ENCODE measurements at places on chromosomes 16 and 17.

DNA sequence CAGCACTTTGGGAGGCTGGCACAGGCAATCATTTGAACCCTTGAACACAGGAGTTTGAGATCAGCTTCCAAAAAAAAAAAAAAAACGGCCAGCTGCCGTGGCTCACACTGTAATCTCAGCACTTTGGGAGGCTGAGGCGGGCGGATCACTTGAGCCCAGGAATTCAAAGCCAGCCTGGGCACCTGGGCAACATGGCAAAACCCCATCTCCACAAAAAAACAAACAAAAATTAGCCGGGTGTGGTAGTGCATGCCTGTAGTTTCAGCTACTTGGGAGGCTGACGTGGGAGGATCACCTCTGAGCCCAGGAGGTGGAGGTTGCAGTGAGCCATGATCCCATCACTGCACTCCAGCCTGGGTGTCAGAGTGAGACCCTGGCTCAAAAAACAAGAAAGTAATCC lies 39.0 kb downstream of the GRB2 start:
- H3K36me3 ChIP-seq: no peaks in the 10 kb centered on the region
- no peak overlapping the region for H3K4me3 ChIP-seq
- no peak for DNase-seq
- H3K27me3 ChIP-seq: no peaks in the 10 kb centered on the region
- H3K27ac ChIP-seq: no peak overlapping the region
- peaks cover 96% of the 10 kb centered on the region for H3K4me1 ChIP-seq

DNA sequence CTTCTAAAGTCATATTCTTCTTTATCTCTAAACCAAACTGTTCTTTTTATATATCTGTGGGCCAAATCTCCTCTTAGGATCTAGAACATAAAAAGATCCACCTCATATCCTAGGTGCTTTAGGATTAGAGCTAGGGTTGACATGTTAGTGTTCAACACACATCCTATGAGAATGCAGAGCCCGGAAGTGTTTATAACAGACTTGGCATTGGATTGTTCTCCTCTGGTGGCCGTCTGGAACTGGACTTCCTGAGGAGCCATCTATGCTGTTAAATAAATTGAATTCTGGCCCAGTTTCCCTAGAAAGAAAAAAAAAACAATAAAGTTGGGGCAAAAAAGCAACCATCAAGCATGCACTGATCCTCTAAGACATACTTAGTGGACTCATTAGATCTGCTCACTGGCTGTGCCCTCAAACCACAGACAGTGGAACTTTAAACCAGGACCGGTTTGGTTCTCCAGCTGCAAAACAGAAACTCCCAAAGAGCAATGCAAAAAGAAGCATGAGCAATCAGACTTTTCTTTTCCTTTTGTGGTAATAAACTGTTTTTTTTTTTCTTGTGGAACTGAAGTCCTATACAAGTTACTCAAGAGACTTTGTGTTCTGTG lies 182.5 kb downstream of the ZNF18 start:
- H3K27ac ChIP-seq: no peak overlapping the region
- no peak overlapping the region for H3K4me3 ChIP-seq
- no peaks in the 10 kb centered on the region for H3K27me3 ChIP-seq
- H3K4me1 ChIP-seq: no peaks in the 10 kb centered on the region
- no peaks in the 10 kb centered on the region for H3K36me3 ChIP-seq

- peaks cover 5% of the 10 kb centered on the region for H3K36me3 ChIP-seq
- H3K27ac ChIP-seq: no peak overlapping the region
- no peaks in the 10 kb centered on the region for H3K27me3 ChIP-seq
Measured at GRCh38 chr17:5209396-5209795, 17.7 kb upstream of the ZNF594 start.

- no peaks in the 10 kb centered on the region for H3K4me1 ChIP-seq
- H3K27me3 ChIP-seq: no peaks in the 10 kb centered on the region
- DNase-seq: no peak
- H3K36me3 ChIP-seq: no peaks in the 10 kb centered on the region
- no peak overlapping the region for H3K4me3 ChIP-seq
Measured at GRCh38 chr16:84032458-84033178, 10.0 kb downstream of the SLC38A8 start.

- no peaks in the 10 kb centered on the region for H3K36me3 ChIP-seq
- no peaks in the 10 kb centered on the region for H3K27me3 ChIP-seq
- no peak overlapping the region for H3K4me3 ChIP-seq
- no peaks in the 10 kb centered on the region for H3K4me1 ChIP-seq
- DNase-seq: no peak
Measured at GRCh38 chr17:55814377-55814776, 63.5 kb downstream of the PCTP start.

DNA sequence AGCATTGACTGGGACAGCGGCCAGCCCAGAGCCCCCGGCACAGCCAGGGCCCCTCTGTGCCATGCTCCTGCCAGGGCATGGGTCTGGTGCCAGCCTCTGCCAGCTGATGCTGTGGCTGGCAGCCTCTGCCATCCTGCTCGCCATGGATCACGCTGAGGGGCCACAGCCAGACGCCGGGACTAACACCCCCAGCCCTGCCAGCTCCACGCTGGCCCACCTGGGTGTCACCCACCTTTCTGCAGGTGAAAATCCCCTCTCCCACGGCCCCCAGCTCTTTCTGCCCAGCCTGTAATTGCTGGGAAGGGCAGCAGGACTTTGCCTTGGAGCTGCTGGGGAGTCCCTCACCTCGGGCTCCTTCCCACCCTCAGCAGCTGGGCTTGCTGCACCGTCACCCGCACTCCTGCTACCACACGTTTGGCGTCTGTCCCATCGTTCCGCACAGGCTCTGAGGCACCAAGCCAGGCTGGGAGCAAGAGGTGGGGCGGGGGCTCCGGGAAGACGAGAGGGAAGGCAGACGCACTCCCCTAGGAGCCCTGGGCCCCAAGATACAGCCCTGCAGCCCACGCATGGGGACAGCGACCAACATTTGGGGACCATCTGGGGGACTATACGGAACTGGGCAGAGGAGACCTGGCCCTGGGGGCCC lies 42.0 kb upstream of the ACSF3 start:
- H3K4me1 ChIP-seq: no peaks in the 10 kb centered on the region
- no peak overlapping the region for H3K27ac ChIP-seq
- no peaks in the 10 kb centered on the region for H3K27me3 ChIP-seq
- no peak for DNase-seq

DNA sequence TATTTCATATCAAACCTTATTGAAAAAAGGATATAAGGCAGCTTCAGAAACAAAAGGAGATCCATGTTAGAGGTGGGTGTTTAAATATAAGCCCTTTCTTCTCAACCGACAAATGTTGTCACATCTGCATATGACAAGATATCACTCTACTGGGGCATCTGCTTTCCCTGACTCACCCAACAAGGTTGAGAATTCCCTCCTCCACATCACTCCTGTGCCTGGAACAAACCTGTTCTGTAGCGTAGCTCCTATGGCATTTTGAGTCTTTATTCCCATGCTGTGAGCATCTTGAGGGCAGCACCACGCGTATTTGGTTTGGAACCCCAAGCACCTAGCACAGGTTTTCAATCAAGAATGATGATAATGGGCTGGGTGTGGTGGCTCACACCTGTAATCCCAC lies 59.4 kb upstream of the ZFHX3 start:
- no peak overlapping the region for H3K4me3 ChIP-seq
- DNase-seq: no peak
- no peaks in the 10 kb centered on the region for H3K27me3 ChIP-seq
- no peaks in the 10 kb centered on the region for H3K4me1 ChIP-seq
- no peak overlapping the region for H3K27ac ChIP-seq

- H3K4me3 ChIP-seq: no peak overlapping the region
- no peak for DNase-seq
- no peaks in the 10 kb centered on the region for H3K36me3 ChIP-seq
- no peak overlapping the region for H3K27ac ChIP-seq
- peaks cover 15% of the 10 kb centered on the region for H3K4me1 ChIP-seq
Measured at GRCh38 chr16:53912155-53912554, 208.2 kb downstream of the FTO start.

- H3K36me3 ChIP-seq: no peaks in the 10 kb centered on the region
- H3K4me3 ChIP-seq: no peak overlapping the region
- DNase-seq: no peak
Measured at GRCh38 chr17:27577884-27578717, 52.9 kb upstream of the LGALS9 start.

GRCh38 chr17:62098623-62099231 lies 33.6 kb upstream of the MED13 start:
- no peak overlapping the region for H3K27ac ChIP-seq
- H3K36me3 ChIP-seq: no peaks in the 10 kb centered on the region
- no peak overlapping the region for H3K4me3 ChIP-seq

- H3K27ac ChIP-seq: no peak overlapping the region
- H3K36me3 ChIP-seq: no peaks in the 10 kb centered on the region
Measured at GRCh38 chr17:58968426-58969061, 138.1 kb downstream of the TRIM37 start.

- peaks cover 3% of the 10 kb centered on the region for H3K4me1 ChIP-seq
- DNase-seq: no peak
Measured at GRCh38 chr17:45145035-45145389, 3.3 kb upstream of the HEXIM1 start.
